Nephron progenitor cell (in vitro differentiated cells): ENCODE measurements at places on chromosomes 7 and 10.

DNA sequence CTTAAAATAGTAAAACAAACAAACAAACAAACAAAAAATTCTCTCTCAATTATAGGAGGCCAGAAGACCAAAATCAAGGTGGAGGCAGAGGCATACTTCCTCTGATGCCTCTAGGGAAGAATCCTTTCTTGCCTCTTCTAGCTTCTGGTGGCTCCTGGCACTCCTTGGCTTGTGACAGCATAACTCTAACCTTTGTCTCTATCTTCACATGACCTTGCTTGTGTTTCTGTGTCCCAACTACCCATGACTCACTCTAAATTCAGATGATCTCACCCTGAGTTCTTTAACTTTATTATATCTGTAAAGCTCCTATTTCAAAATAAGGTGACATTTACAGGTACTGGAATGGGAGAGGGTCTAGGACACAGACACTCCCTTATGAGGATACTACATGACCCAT, 88.3 kb upstream of the ANTXRL start:
- no peak for DNase-seq

DNA sequence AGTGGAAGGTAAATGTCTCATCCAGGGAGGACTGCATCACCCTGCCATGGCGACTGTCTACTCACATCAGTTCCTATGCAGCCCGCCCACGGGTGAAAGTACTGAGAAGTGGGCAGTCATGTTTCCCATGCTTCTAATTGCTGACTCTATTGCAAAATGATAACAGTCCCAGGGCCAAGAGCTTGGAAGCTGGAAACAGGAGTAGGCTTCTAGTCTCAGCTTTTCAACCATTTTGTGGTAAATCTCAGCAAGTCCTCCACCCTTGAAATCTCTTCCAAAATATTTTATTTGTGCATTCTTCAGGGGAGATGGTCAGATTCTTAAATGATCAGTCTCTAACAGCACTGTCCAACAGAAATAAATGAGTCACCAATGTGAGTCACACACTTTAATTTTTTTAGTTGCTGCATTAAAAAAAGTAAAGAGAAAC, 48.1 kb upstream of the TARP start:
- no peak for DNase-seq

DNA sequence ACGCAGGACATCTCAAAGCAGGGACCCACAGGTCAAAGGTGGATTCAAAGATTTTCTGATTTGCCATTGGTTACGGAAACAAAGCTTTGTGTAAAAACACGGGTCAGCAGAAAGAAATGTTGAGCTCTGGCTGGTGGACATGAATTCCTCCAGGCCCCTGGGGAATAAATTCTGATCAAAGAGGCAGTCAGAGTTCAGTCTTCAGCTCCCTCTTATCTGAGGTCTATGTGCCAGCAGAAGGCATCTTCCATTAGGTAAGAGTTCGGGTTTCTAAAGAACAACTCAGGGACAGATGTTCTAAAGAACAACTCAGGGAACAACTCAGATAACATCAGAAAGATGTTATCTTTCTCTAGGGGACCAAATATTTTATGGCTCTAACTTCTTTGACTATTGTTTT, 64.9 kb upstream of the PALS2 start:
- DNase-seq, result no peak

GRCh38 chr7:135333200-135333599, 99.6 kb downstream of the STRA8 start:
- no peak for DNase-seq

GRCh38 chr7:92904244-92905131, 68.1 kb upstream of the CDK6 start:
- no peak for DNase-seq

DNA sequence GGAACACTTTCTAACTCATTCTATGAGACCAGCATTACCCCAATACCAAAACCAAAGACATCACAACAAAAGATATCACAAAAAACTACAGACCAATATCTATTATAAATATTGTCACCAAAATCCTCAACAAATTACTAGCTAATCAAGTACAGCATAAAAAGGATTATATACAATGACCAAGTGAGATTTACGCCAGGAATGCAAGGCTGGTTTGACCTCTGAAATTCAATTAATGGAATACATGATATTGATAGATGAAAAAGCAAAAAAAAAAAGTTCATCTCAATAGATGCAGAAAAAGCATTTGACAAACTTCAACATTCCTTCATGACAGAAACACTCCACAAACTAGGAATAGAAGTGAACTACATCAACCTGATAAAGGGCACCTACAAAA, 175.3 kb downstream of the LCOR start:
- DNase-seq, result no peak

DNA sequence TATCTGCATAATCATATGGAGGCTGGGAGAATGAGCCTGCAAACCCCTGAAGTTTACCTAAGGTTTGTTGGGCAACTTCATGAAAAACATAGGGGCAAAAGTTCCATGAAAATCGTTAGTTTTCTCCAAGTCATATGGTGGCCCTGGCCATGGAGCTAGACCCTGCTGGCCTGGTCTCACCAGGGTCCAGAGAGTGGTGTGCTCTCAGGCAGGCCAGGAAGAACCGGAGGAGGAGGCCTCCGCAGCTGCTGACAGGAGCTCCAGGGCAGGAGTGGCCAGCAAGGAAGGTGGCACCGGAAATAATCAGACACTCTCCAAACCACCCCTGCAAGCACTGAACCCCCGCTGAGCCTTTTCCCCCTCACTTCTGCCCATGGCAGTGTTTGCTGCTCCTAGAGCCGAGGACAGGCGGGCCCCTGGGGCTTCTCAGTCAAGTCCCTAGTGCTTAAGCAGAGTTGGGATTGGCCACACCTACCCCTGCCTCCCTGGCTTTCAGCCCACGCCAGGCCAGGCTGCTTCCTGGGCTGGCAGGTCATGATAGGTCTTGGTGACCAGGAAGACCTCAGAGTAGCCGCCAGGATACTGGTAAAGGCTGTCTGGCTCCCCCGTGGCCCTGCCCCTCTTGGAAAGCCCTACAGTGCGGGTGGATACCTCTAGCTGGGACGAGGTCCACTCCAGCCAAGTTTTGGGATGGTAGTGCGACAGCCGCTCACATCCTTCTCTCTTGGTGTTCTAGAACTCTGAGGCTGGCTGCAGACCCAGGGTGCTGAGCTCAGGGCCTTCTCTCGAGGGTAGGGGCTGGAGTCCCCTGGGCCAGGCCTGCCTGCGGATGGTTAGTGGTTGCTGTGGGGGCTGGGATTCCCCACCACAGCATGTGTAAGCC, 242.8 kb downstream of the MGMT start:
- no peak for DNase-seq

DNA sequence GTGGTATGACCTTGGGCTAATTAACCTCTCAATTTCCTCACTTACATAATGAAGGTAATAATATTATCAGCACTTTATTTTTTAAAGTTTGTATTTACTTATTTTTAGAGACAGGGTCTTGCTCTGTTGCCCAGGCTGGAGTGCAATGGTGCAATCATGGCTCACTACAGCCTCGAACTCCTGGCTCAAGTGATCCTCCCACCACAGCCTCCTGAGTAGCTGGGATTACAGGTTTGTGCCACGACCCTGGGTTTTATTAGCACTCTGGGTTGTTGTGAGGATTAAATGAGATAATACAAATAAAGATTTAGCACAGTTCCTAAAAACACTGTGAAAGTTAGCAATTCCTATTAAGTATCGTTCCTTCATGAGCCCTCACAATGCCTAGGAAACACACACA, 14.7 kb downstream of the BAMBI start:
- DNase-seq, result no peak

DNA sequence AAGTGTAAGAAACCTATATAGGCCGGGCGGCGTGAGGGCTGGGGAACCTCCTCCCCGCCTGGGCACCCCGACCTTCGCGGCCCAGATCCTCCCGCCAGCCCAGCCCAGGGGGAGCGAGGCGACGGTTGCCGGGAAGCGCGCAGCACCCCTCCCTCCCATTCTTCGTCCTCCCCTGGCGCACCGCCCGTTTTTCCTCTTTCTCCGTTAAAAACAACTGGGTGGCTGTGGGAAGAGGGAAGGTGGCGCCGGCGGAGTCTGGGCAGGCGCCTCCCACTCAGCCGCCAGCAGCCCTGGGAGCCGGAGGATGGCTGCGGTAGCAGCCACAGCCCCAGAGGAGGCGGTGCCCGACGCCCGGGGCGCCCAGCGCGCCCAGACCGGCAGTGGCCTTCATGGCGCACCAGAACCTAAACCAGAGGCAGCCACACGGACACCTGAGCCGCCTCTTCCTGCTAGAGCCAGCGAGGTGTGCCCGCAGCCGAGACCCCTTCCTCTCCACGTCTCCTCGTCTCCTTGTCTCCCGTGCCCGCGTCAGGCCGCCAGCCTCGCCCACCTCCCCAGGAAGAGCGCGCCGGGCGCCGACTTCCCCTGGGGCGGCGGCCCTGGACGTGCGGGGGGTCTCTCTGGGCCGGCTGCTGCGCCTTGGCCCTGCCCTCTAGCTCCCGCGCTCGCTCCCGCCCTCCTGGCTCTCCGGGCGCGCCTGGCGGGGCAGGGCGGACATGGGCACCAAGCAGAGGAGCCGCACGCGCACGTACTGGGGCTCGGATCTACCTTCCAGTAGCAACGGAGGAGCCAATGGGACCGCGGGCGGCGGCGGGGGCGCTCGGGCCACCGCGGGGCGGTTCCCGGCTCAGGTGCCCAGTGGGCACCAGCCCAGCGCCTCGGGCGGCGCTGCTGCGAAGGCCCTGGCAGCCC, 32.8 kb upstream of the SFTPD start:
- peak; percentile 75 for DNase-seq

DNA sequence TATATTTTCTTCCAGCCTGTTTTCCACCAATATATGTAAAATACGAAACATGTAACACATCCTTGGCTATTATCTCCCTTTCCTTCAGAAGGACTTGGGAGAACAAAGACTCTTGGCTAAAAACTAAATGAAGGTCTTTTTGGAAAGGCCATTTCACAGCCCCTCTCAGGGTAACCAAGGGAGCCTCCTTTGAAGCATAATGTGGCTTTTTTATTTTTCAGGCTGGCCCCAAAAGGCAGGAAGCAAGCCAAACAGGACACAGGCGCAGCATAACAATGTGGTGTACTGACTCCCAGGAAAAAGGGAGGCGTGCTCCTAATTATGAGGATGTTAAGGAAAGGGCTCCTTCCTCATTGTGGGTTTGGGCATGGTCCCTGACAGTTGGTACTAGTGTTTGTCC, 30.3 kb upstream of the CCSER2 start:
- DNase-seq, result no peak

DNA sequence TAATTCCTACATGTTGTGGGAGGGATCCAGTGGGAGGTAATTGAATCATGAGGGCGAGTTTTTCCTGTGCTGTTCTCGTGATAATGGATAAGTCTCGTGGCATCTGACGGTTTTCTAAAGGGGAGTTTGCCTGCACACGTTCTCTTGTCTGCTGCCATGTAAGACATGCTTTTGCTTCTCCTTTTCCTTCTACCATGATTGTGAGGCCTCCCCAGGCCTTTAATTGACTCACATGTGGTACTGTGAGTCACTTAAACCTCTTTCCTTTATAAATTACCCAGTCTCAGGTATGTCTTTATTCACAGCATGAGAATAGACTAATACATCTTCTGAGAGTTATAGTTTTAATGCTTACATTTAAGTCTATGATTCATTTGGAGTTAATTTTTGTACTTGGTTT, 22.6 kb upstream of the CPN1 start:
- DNase-seq, result no peak

GRCh38 chr10:112456533-112456932, 9.5 kb downstream of the VTI1A start:
- no peak for DNase-seq

DNA sequence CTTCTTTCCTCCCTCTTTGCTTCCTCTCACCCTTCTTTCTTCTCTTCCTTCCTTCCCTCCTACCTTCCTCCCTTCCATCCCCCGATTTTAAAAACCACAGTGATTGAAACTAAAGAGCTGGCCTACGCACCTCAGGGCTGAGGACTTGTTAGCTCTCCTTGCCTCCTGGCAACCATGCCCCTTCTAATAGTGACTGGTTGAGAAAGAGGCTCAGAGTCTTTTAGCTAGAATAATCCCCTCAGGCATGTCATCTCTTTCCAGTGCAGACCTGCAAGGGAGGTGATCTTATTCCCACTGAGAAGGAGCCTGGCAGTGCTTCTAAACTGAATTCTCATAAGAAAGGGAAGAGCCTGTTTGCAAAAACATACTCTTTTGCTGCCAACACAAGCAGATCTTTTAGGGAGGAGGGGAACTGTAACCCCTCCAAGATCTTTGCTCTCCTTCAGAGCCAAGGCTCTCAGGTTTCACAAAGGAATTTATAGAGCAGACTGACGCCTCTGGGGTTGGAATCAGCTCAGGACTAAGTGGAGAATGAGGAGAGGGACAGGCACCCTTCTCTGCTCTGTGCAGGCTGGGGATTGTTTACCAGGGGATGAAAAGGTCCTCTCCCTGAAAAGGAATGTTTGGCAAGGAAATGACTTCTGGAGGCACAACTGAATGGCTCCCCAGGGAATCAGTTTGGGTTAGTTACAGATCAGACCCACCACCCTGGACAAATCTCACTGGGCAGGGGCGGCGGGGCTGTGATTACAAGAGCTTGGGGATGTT, 9.4 kb upstream of the ANKRD1 start:
- peak; percentile 41 for DNase-seq

DNA sequence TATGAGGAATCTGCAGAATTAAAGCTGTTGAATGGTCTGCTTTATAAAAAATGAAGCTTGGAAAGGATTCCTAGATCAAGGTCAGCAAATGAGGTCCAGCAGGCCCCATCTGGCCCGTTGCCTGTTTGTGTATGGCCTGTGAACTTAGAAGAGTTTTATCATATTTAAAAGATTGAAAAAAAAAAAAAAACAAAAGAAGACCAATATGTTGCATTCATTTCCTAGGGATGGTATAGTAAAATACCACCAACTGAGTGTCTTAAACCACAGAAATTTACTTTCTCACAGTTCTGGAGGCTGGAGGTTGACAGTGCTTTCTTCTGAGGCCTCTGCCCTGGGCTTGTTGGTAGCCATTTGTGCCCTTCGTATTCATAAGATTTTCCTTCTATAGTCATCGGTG, 109.2 kb downstream of the PPP1R3A start:
- no peak for DNase-seq

DNA sequence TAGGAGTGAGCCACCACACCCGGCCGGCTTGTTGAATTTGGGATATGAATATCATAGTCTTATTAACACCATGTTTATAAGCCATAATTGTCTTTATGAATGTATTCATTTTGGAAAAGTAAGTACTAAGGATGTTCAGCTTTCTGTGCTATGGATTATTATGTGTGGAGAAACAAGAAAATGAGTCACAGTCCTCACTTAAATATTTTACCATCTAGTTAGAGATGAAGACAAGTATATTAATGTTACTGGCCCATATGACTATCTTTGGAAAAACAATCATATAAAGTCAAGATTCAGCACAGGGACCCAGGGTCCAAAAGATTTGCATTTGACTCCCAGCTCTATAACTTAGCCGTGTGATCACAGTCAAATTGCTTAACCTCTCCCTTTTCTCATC, 9.8 kb upstream of the TOMM7 start:
- no peak for DNase-seq

GRCh38 chr7:27164367-27165088, 809 bp downstream of the HOXA9 start:
- peak; percentile 62 for DNase-seq
